Stimulated activated CD4-positive, alpha-beta T cell treated with anti-CD3 and anti-CD28 coated beads, Interleukin-2, amount 100 ng/mL, for 4 hours (primary cell): ENCODE measurements at places on chromosomes 4 and X.

DNA sequence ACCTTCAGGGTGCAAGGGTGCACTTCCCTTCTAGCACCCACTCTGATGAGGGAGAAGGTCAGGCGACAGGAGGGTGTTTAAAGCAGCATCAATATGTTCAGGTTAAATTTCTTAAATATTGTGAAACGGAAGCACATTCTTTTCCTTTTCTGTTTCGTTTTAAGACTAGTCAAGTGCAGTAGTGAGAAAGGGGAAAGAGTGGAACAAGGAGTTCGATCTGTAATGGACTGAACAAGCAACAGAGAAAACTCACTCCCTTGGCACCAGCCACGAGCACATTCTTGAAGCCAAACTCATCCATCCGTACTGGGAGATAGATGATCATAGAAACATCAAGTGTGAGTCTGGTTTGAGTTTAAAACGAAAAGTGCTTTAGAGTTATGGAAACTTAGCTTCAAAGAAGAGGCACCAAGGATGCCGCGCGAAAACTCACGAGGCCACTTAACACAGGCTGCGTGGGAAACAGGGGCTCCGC lies 815 bp downstream of the FAM53A start:
- peak; percentile 8 for DNase-seq

- DNase-seq, result peak; percentile 10
Observed at GRCh38 chrX:11558972-11559371, 106.7 kb downstream of the ARHGAP6 start.

DNA sequence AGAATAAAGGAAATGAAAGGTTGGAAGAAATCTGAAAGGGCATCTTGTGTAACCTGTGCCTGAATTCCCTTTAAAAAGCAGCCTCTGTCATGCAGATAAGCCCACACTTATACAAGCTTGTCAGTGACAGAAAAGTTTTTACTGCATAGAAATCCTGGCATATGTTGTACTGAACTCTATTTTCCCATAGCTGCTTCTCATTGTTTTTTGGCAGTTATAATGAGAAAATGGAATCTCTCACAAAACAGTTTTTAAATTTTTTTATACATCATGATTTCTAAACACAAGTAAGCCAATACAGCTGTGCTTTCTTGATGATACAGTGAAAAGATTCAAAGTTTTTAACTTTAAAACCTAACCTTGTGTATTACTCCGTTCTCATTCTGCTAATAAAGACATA lies 511.4 kb upstream of the ARX start:
- no peak for DNase-seq

DNA sequence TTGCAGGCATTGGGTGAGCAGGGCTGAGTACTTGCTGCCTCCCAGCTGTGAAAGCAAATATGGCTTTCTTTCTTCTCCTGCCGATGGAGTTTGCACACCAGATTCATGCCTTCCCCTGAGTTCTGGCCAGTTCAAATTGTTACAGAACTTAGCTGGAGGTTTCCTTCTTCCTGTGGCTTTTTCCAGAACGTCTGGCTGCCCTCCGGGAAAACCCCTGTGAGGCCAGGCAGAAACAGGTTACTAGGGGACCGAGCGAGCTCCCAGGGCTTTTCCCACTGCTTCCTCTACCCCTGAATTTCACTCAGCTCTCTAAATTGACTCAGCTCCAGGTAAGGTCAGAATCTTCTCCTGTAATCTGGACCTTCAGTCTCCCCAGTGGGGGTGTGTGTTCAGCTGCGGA lies 482.4 kb downstream of the C4orf33 start:
- no peak for DNase-seq

GRCh38 chr4:144360146-144360793 lies 219.8 kb upstream of the GYPA start:
- DNase-seq, result no peak

GRCh38 chr4:98937986-98938720 lies 9.2 kb upstream of the EIF4E start:
- DNase-seq, result no peak

DNA sequence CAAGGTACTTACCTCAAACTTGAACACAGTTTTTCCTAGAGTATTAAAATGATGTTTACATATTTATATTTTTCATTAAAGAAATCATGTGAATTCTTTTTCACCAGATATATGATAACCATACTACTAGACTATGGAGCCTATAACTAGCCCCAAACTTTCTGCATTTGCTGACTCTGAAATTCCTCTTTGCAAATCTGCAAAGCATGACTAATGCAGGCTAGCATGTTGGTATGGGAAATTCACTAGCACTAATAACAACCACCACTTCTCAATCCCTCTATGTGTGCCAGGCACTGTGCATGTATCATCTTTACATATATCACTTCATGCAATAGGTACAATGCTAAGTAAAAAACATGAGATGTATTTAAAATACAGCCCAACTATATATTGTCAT lies 51.1 kb downstream of the SLC10A7 start:
- no peak for DNase-seq

DNA sequence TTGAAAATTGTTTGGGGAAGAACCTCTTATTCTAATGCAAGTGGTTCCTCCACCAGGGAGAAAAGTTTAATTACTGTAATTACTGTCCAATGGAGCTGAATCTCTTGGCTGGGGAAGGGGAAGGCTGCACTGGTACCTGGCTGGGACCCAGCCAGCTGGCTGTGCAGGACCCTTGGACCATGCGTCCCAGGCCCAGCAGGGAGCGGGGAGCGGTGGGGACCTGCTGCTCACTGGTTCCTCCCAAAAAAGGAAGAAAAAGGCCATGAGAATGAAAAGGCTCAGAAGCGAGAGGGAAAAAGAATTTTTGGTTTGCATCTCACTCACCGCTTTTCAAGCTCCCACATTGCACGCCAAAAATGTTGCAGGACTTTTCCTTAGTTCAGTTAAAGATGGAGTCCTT lies 333.5 kb downstream of the FAM47B start:
- DNase-seq, result no peak

DNA sequence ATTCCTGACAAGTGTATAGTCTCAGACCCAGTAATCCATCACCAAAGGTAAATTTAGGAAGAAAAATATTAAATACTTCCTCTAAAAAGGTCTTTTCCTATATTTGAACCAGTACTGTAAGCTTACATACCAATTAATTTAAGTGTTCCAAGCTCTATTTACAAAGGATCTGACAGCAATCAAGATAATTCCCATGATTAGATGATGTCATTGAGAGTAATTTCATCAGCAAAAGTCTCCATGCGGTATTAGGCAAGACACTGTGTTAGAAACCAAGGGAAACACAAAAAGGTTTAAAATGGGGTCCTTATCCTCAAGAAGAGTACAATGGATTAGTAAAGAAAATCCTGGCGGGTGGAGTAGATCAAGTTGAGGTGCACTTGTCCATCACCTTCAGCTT lies 198.5 kb downstream of the PRDM5 start:
- DNase-seq, result no peak

- no peak for DNase-seq
Observed at GRCh38 chr4:99179626-99180025, 35.5 kb upstream of the ADH4 start.
